ENCODE measurements at places on chromosomes 11 and 22.

DNA sequence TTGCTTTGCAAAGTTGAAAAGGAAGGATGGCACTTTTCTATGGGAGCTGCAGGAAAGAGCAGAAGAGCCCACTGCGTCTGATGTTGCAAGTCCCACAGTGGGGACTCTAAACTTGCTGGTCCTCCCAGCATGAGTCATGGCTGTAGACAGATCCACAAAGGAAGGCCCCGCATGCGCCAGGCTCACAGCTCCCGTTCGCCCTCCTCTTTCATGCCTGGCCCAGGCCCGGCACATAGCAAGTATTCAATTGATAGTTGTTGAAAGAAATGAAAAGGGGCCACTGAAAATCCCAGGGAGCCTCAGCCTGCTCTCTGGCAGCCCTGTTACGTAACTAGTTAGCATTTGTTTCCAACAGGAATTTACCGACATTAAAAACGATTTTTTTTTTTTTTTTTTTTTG lies 18.9 kb downstream of the AP1B1 start:
- DNase-seq = no peak

- DNase-seq = no peak
Measured at GRCh38 chr11:102389253-102389652, 42.2 kb downstream of the BIRC2 start.

- no peak for DNase-seq
Measured at GRCh38 chr11:130442737-130443136, 5.7 kb upstream of the ADAMTS15 start.

GRCh38 chr11:106491751-106492150 lies 414.3 kb downstream of the AASDHPPT start:
- no peak for DNase-seq

DNA sequence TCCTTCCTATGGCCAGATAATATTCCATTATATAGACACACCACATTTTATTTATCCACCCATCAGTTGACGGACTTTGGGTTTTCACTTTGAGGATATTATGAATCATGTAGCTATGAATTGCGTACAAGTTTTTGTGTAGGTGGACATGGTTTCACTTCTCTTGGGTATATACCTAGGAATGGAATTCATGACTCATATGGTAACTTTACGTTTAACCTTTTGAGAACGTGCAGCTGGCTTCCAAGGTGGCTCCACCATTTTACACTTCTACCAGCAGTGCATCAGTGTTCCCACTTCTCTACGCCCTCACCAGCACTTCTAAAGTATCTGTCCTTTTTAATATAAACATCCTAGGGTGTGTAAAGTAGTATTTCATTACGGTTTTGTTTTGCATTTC lies 112.0 kb downstream of the PLEKHA7 start:
- DNase-seq = no peak

- DNase-seq = no peak
Measured at GRCh38 chr22:46233231-46233630, 16.9 kb downstream of the CDPF1 start.

GRCh38 chr11:13875643-13876042 lies 86.9 kb upstream of the SPON1 start:
- no peak for DNase-seq

DNA sequence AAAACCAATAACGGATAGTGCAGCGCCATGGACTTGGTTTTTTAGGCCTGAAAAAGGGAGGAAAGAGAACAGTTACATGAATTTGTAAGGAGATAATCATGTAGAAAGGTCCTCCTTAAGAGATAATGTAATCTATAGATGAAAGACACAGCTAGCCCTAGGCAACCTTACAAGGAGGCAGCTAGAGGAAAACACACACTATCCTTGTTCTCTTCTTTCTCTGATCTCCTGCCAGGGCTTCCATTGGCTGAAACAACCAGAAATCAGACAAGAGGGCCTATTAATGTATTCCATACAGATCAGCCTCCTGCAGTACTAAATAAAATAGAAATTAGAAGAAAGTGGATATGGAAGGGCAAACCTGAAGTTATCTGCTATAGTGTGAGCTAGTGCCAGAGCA lies 53.0 kb downstream of the KCNA4 start:
- no peak for DNase-seq

- DNase-seq = no peak
Measured at GRCh38 chr11:125346179-125346530, 149.9 kb downstream of the FEZ1 start.

- peak; percentile 46 for DNase-seq
Measured at GRCh38 chr11:75867778-75868374, 52.9 kb downstream of the UVRAG start.

DNA sequence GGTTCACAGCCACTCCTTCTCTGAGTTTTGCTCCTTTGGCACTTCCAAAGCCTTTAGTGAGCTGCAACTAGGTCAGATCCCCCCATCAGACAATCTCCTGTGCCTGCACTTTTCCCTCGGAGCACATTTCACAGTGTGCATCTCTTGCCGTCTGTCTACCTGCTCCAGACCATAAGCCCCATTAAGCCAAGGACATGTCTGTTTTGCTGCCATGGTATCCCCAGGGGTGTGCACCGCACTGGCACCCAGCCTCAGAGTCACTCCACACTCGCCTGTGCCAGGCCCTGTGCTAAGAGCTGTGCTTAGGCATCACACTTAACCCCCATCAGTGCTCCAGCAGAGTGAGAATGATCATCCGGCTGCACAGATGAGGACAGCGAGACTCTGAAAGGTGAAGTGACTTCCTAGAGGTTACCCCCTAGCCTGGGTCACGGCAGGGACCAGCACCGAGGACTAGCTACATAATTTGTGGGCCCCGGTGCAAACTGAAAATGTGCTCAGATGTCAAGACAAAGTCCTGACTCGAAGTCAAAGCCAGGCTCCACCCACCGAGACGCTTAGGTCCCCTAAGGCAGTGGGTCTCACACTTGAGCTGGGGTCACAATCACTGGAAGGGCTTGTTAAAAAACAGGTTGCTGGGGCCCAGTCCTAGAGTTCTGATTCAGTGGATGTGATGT lies 33.9 kb downstream of the ARRB1 start:
- DNase-seq = no peak

- no peak for DNase-seq
Measured at GRCh38 chr22:35572556-35572955, 31.9 kb downstream of the RASD2 start.

GRCh38 chr11:47325271-47326041 lies 27.0 kb downstream of the MYBPC3 start:
- DNase-seq = no peak

DNA sequence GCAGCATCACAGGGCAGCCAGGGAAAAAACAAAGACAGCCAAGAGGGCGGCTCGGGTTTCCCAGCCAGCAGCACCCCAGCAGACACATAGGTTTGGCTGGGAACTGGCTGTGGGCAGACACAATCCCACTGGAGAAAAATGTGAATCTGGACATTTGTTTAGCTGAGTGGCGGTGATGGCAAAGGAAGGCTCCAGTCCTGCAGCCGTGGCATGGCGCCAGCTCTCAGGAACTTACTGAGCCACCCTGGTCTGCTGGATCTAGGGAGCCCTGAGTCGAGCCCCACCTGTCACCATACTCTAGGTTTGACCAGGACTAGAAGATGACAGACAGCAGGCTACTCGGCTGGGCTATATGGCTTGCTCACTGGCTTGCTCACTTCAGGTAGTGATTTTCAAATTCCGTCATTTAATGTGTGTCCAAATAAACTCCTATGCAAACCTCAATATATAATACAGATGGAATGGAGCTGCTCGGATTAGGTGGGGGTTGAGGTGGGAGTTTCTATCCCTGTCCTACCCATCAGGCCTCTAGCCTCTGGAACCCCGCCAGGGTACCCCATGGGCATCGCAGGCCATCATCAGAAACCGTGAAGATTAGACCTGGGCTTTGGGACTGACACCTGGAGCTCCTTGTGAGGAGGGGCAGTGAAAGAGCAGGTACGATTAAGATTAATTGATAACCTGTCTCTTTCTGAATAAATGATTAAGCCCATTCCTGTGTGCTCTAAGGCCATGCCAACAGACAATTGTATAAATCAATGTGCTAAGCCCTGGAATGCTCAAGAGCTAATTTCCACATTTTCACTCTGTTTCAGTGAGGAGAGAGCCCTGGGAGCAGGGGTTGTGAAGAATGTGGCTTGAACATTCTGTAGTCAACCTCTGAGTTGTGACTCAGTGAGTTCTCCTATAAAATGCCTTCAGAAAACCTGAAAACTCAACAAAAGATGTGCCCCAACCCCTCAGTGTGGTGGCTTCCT lies 42.5 kb downstream of the GALNT18 start:
- DNase-seq = no peak

DNA sequence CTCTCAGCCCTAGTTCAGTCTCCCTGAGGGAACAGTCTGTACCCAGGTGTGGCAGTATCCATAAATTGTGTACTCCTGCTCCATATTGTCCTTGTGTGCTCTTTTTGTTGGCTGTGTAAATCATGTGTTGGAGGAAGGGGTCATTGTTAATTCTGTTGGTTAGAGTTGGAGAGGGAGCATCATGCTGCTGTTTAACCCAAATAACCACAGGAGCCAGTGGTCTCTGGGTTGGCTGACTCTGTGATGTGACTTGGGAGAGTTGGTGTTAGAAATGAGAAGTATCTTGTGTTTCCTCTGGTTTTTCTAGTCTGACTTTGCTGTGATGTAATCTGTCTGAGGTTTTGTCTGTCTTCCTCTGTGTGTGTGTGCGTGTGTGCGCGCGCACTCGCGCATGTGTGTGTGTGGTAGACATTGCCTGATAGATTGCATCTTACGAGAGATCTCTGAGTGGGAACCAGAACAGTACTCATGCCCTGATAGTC lies 30.5 kb downstream of the CTNND1 start:
- peak; percentile 84 for DNase-seq

DNA sequence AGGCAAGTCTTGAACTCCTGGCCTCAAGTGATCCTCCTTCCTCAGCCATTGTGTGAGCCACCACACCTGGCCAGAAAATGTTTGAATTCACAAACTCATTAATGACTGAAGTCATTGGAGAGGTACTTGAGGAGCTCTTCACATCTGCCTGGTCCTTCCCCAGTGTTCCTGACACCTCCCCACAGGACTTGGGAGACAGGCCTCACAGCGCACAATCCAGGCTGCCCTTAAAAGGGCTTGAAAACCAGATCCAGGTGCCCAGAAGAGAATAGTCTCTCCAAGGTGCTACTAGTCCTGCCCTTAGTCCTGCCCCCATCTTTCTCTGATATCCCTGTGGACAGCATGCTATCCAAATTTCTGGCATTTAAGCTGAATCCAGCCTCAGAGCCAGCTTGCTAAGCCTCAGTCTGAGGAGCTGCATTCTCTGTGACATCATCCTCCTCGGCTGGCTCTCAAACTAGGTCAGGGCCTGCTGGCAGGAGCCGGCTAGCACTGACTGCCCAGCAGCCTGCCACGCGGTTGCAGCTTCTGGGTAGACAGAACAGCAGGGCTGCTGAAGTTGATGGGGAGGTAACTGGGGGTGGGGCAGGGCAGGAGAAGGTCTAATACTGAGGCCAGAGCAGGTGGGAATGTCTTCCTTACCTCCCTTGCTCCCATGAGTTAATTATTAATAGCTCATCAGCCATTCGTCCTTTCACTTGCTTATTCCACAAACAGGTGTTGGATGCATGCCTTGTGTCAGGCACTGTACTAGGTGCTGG lies 35.3 kb upstream of the NECTIN1 start:
- no peak for DNase-seq

- DNase-seq = no peak
Measured at GRCh38 chr11:1301220-1302000, 8.0 kb downstream of the TOLLIP start.

GRCh38 chr11:63567044-63567840 lies 4.1 kb upstream of the PLAAT2 start:
- DNase-seq = peak; percentile 50

- no peak for DNase-seq
Measured at GRCh38 chr11:103923451-103923931, 112.9 kb upstream of the DDI1 start.

DNA sequence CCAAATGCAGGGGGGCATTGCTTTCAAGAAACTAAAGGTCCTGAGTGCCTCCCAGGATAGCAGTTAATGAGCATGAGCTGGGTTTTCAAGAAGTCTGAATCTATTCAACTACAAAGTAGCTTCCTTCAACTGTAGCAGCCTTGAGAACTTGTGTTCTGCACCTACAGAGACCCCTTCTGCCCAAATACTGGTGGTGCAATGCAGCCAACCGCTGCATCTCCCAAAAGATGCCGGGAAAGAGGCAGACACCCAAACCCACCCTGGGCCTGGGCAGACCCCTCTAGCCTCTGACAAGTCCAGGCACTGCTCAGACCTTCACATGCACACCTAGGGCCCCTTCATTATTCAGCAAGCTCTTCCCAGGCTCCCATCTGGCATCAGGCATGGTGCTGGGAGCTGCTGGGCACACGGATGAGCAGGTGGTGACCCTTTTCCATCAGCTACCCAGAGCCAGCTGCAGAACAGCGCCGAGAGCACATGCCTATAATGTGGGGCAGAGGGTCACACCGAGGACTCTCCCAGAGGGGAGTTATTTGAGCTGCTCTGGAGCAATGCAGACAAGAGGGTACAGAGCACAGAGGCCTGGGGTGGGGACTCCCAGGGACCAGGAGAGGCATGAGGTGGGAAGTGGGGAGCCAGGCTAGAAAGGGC lies 44.9 kb upstream of the ETS1 start:
- peak; percentile 38 for DNase-seq

All from T-cell (primary cell).